ENCODE measurements at places on chromosomes 5 and 9.

DNA sequence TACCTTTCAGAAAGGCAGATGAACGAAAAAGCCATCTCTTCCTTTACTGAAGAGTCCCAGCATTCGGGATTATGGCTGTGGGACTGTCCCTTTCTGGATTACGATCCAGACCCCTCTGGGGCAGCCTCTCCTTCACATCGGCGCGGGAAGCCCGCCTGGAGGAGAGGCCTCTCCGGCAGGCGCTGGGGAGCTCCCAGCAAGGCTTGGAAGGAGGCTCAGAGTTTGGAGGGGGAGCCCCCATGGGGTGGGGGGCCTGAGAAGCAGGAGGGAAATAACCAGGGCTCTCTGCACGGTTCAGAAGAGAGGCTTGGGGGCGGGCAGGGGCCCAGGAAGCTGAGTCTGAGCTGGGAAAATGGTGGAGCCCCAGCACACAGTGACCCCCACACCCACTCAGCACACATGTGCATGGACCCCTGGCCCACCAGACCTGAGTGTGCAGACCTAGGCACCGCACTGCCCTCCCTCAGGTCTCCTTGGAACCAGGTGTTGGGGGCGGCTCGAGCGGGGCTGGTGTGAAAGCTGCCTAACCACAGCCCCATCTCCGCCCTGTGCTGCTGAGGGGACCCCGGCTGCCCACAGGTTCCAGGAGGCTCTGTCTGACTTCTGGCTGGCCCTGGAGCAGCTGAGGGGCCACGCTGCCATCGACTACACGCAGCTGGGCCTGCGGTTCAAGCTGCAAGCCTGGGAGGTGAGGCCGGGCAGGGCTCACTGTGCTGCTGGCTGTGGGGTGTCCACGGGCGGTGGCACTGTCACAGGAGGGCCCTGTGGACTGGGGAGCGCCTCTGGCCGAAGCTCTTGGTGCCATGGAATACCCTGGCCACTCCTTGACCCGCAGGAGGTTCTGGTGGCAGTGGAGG lies 4.5 kb downstream of the NOXA1 start:
- DNase-seq, result no peak

- DNase-seq, result no peak
Measured at GRCh38 chr9:77587851-77588250, 60.3 kb downstream of the GNA14 start.

DNA sequence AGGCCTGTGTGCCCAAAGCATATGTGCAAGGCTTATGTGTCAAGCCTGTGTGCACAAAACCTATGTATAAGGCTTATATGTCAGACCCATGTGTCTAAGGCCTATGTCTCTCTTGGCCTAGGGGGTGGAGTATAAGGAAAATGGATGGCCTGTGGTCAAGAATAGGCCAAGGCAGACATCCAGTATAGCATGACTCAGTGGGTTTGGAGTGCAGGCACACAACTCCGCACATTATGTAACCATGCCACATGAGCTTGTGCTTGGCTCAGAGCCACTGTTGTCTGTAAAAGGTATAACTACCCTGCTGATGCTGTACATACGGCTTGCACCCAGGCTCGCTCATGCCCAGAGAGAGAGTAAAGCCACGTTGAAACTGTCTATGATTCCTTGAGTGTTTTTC lies 626.4 kb upstream of the NUDT12 start:
- no peak for DNase-seq

GRCh38 chr5:151772029-151772845 lies 483 bp downstream of the G3BP1 start:
- no peak for DNase-seq

DNA sequence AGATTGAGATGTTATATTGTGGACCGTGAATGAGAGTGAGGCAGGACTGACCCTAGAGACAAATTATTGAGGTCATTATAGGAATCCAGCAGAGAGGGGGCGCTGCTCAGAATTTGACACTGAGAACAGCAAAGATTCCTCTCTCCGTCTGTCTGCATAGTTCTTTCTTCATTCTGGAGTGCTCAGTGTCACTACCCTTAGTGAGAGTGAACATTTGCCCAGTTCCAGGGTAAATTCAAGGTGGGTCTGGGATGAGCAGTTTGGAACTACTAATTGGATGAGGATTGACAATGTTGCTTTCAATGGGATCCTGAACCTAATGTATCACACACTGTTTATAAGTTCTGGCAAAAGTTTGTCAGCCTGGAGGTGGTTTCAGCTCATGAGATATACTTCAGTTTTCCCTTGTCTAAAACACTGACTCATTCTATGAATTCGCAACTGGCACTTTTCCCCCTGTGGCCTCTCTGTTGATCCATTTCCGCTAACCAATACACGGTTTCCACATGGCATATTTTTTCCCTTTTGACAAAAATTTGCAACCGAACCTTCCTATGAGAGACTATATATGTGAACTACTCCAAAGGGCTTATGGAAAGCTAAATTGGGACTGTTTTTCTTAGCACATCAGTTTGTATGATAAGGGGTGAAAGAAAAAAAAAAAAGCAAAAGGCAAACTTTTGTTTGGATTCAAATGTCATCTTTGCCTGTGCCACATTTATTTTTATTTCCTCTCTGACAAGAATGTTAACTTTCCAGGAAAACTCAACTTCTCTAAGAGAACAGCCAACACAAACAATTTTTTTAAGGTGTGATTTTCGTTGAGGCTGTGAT lies 1240.7 kb upstream of the WWC1 start:
- DNase-seq, result no peak

DNA sequence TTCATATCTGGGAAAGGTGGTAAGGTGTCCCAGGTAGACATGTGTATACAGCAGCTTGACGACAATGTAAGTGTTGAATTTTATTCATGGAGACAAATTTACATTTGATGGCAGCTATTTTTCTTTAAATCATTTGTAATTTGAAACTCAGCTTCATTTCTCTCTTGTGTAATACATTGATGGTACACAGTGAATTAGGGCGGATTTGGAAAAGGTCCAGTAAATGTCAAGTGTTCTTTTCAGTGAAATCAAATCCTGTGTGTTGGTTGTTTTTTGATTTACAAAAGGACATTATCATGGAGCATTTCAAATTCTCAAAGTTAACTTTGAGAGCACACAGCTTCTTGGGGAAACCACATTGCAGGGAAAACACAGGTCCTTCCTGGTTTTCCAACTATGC lies 30.0 kb upstream of the PCSK1 start:
- DNase-seq, result no peak

DNA sequence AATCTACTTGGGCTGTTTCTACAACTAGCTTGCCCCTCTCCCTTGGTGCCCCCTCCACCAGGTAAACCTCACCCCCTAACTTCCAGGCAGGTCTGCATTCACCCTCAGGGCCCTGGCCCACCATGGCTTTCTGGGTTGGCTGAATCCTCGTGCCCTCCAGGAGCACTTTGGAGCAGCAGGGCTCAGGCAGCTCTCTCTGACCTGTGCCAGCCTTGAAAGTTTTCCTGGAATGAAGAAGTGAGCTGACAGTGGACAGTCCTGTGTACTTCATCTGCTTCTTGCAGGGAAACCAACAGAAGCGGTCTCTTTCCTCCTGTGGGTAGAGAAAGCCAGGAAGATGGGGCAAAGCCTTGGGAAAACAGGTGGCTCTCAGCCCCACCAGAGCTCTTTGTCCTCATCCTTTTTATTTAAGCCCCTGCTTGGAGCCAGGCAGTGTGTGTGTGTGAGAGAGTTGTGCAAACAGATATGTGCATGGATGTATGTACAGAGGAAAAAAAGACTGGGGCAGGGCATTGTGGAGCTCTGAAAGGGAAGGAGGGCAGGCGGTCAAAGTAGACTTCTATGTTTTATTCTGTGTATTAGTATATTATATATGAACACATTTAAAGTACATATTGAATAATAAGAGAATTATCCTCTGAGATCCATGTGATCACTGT lies 62.3 kb upstream of the SPRY4 start:
- DNase-seq, result no peak

- DNase-seq, result no peak
Measured at GRCh38 chr5:180815293-180815917, 12.8 kb upstream of the MGAT1 start.

DNA sequence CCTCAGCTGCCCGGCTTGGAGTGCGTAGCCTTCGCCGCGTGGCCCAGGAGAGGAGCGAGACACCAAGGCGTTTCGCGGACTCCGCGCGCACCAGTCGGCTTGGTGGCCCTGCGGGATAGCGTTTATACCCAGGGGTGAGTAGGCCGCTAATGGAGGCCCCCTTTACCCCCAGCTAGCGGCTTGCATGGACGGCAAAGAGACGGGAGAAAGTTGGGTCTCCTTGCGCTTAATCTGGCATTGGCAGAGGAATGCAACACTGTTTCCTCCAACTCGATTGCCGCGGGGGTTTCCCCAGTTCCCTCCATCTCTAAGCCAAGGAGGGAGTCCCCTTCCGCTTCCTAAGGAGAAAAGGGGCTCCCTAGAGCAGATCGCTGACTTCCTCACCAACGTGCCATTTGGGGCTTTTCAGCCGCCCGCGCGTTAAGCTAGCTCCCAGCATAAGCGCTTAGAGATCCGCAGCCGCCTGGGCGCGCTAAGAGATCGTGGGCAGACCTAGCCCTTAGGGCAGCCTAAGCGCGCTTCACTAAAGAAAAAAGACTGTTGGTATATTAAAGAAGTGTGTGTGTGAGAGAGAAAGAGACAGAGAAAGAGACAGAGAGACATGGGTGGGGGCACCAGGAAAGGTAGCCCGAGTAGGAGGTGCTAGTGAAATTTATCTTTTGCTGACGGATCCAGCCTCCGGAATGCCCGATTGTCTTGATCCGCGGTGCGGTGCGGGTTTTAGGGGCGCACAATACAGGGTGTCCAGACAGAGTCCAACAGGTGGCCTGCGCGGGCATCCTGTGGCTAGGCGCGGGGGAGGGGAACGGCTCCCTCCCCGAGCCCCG lies 597.9 kb upstream of the SGCD start:
- no peak for DNase-seq

DNA sequence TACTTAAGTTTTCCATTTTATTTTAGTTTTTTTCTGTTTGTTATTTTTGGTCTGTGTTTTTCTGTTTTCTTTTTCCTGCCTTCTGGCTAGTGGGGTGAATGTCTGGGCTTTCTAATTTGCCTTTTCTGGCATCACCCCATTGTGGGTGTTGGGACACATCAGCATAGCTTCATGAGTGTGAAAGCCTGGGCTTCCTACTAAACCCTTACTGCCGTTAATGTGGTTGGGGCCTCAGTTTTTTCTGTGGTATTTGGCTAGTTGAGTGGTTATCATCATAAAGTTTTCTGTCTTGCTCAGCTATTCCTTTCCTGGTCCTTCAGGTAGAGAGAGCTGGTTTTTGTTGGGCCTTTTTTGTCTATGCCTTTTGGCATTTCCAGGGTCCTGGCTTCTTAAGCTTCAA lies 21.4 kb downstream of the C5orf47 start:
- no peak for DNase-seq
